ENCODE measurements at places on chromosomes 3 and 15.

DNA sequence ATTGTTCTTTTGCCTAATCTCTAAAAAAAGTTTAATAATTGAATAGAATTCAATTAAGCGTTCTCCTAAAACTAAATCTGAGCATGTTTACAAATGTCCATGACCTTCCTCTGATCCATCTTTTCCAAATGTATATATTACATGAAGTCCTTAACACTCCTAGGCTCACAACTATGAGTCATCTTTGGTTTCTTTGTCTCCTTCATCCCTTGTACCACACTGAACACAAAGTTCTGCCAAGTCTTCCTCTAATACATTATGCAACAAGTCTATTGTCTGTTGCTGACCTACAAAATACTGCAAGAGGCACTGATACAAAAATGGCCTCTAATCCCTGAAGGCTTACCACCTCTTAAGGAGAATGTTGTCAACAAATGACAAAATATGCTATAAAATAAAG lies 550.2 kb downstream of the PYDC2 start:
- no peak for DNase-seq

GRCh38 chr3:101665851-101666250 lies 11.1 kb downstream of the ZBTB11 start:
- DNase-seq = no peak

DNA sequence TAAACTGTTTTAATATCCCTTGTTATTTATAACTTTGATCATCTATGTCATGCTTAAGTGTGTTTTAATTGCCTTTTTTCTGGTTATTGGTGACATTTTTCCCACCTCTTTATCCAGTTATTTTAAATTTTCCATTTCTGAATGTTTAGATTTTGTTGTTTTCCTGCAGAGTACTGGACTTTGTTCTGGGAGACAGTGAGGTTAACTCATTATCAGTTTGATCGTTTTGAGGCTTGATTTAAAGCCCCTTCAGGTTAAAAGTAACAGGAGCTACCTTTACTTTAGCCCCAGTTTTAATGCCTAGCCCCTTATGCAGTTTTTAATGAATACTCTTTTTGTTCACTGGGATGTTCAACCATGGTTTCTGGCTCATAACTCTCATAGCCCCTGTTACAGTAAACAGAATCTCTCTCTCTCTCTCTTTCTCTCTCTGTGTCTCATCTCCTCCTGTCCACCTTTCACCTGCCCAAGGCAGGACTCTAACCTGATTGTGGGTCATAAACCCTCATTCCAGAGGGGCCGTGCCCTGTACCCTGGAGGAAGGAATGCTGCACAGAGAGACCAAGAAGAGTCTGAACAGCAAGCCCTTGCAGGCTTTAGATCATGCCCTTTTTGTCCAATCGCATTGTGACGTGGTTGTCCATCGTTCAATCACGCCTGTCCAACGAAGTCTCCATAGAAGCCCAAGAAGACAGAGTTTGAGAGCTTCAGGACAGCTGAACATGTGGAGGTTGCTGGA lies 91.8 kb upstream of the WDR72 start:
- no peak for DNase-seq

DNA sequence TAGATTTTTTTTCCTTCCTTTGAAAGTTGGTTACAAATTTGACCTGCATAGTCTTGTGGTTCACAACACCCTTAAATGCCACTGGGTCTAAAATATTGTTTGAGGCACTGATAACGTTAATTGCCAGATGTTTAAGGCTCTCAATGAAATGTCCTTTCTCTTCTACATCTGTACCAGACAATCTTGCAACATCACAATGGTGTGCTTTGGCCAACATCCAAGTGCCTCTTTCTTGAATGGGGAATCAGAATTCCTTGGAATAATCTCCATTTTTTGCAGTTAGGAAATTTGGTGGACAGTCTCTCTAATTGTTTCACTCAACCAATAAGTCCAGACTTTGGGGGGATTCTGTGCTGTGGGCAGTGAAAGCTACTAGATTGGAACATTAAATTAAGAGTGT lies 26.0 kb upstream of the PEX5L start:
- DNase-seq = no peak

GRCh38 chr3:13452490-13453335 lies 27.4 kb upstream of the HDAC11 start:
- DNase-seq = peak; percentile 6

DNA sequence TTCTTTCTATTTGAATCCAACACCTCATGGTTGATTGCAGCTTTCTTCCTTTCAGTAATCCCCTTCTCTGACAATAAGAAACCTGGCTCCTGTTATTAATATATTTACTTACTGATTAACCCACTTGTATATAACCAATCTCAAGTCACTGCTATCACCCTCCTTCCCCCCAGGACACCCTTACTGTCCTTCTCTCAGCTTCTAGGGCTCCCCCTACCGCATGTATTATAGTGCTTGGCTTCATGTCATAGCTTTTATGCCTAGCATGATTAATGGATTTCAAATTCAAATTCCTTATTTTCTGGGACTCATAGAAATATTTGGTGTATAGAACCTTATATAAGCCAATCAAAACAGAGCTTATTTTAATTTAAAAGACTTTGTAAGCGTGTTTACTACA lies 75.7 kb upstream of the BNIP2 start:
- DNase-seq = no peak

DNA sequence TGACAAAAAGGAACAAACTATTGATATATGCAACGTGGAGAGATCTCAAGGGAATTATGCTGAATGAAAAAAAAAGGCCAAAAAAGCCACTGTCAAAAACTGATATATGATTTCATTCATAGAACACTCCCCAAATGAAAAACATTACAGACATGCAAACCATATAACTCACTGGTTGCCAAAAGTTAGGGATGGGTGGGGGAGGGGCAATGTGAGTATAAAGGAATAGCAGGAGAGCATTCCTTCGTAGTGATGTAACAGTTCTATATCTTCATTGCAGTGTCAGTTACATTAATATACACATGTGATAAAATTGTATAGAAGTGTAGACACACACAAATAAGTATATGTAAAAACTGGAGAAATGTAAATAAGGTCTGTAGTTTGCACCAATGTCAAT lies 12.2 kb downstream of the GBE1 start:
- no peak for DNase-seq

- no peak for DNase-seq
Measured at GRCh38 chr3:90056281-90057032, 949.0 kb downstream of the EPHA3 start.

DNA sequence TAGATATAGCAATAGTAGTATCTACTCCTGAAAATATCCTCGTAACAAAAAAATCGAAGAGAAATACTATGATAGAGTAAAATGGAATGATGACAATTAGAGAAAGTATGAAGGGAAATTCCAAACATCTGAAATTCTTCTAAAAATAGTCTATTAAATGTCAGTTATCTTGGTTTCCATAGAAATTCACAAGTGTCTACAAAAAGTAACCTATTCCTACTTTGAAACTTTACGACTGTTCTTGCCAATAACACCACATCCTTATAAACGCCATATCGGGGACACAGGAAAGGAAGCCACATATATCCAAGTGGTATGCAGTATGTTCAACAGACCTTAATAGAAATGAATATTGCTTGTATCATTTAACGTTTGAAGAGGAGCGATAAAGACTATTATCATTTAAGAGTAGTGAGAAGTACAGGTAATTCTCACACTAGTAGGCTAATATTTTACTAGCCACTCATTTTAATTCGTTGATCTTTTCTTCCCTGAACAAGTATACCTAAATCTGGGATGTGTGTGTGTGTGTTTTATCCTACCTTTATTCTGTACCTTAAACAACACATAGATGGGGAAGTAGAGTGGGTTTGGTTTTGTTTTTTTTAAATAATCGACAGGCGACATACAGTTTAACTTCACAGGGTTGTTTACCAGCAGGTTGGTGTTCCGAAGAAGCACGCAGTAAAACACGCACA lies 1.2 kb downstream of the GPR176 start:
- DNase-seq = no peak

- DNase-seq = no peak
Measured at GRCh38 chr3:46549408-46549904, 16.6 kb downstream of the LRRC2 start.

DNA sequence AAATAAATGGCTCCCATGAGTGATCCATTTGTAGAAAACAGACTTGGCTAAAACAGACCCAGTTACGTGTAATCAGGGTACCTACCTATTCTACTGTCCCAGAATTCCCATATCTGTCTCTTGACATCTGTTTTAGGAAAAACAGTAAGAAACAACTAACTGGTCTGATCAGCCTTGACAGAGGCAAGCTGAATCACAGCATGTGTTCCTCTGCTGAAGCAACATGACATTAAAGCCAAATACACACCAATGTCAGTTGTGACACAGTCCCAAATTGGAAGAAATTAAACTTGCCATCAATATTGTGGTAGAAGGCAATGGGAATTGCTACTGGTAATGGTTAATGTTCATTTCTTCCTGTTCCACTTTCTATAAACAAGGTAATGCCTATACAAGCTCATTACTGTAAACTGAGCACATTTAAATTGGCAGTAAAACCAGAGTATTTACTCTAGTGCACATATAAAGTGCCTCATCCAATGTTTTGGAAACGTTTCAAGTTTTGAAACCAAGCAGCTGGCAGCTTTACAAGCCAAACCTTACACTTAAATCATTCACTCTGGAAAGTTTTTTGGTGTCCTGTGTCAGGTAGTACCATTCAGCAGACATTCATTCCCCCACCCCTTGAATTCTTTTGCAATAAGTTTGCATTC lies 27.0 kb downstream of the ALDH1A2 start:
- no peak for DNase-seq

DNA sequence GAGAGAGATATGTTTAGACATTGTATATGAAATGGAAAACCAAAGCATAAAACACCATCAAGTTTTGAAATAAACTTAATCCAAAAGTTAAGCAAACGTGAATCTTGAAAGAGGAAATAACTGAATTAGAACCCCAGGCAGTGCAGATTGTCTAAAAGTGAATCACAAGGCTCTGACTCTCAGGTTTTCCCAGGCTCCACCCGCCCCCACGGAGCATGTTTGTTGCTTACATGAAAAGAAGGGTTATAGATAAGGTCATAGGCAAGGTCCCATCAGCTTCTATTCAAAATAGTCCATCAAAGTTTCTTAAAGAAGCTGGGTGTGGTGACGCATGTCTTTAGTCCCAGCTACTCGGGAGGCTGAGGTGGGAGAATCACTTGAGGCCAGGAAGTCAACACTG lies 29.0 kb upstream of the SLMAP start:
- DNase-seq = no peak

DNA sequence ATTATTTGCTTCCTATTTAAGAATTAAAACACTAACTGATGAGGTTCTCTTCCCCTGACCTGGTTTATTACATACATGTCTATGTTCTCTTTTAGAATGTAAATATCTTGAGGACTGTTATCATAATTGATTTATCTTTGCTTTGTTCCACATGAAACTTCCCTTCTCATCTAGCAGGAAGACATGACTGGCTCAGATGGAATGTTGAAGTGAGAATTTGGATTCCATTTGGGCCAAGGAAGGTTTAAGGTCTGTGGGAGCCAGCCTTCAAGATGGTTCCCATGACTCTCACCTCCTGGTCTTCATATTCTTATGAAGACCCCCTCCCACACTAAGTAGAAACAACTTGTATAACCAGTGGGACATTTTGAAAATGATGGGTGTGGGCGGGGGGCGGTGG lies 222.2 kb upstream of the GADL1 start:
- no peak for DNase-seq

- no peak for DNase-seq
Measured at GRCh38 chr3:55519019-55519418, 31.9 kb upstream of the WNT5A start.

- peak; percentile 5 for DNase-seq
Measured at GRCh38 chr3:139797724-139798343, 120.1 kb upstream of the NMNAT3 start.

DNA sequence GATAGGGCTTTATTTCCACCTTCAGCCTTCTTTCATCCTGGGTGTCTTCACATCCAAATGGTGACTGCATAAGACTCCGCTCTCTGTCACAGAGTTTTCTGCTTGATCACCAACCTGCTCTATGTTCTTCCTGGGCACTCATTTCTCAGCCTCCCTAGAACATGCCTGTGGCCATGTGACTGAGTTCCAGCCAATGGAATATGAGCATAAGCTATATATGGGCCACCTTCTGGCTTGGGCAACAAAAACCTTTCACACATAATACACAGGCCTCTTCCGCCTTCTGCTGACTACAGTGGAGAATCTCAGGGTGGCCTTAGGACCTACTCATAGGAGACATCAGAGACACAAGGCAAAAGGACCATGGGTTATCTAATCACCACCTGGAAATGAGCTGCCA lies 51.2 kb upstream of the MED12L start:
- DNase-seq = no peak

GRCh38 chr3:118688396-118688884 lies 346.2 kb downstream of the IGSF11 start:
- no peak for DNase-seq

DNA sequence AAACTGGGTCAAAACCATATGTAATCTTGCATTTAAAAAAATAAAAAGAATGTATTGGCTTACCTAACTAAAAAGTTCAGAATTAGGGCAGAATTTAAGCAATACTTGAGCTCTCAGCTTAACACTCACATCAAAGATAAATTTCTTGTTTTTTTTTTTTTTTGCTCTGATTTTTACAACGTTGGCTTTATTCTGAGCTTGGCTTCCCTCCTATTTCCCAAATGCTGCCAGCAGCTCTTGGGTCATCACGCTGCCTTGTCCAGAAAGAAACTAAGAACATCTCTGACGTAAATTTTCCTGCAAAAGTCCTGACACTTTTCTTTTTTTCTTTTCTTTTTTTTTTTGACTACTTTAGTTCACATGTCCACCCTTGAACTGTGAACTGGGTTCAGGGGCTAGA lies 150.6 kb upstream of the TGFBR2 start:
- no peak for DNase-seq

DNA sequence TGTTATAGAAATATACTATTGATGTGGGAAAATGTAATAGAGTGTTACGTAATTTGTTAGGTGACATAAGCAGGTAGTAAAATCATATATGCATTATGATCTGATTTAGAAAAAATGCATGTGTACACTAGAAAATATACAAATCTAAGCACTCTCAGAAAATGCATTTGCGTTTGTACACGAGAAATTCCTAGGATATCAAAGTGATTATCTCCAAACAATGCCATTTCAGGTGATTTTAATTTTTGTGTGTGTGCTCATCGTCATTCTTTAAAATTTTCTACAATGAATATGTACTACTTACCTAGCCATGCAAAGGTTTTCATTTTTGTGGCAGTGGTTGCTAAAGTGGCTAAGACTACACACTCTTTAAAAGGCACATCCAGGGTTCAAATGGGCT lies 140.8 kb upstream of the RAD18 start:
- DNase-seq = no peak

GRCh38 chr3:179828738-179829137 lies 175.9 kb downstream of the USP13 start:
- DNase-seq = no peak

DNA sequence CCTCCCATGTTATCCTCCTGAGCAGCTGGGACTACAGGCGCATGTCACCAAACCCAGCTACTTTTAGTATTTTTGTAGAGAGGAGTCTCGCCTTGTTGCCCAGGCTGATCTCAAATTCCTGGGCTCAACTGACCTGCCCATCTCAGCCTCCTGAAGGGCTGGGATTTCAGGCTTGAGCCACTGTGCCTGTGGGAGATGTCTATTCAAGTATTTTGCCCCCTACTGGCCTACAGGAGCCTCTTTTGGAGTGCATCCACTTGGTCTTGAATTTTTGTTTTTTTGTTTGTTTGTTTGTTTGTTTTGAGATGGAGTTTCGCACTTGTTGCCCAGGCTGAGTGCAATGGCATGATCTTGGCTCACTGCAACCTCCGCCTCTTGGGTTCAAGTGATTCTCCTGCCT lies 3.2 kb upstream of the DHX30 start:
- DNase-seq = no peak

GRCh38 chr3:102237838-102238237 lies 197.0 kb upstream of the ZPLD1 start:
- DNase-seq = no peak
